ENCODE measurements at places on chromosomes 5 and 9. TPM values are rescaled to one million over a fixed set of nuclear protein-coding genes. Genes with fewer than 3 reads are reported as not detected.
A peak's percentile ranks its signal among the peaks of the same experiment; 100 is the strongest.

Gene PCDHA8
- not detected for total RNA-seq

- no peak for DNase-seq
These were observed 202.1 kb downstream of the DEPDC1B start for GRCh38 chr5:60497706-60498500.

GRCh38 chr9:114696814-114697544 lies 15.0 kb upstream of the TEX48 start:
- peak; percentile 31 for DNase-seq

GRCh38 chr9:94507531-94508258 lies 47.2 kb upstream of the PCAT7 start:
- no peak for DNase-seq

Gene FBP2
- not detected for total RNA-seq

- no peak for DNase-seq
These were observed 43.5 kb downstream of the NAA35 start for GRCh38 chr9:85984457-85984856.

- DNase-seq = no peak
These were observed 161.1 kb upstream of the TBCA start for GRCh38 chr5:77937015-77937908.

- DNase-seq = no peak
These were observed 19.9 kb downstream of the P4HA2 start for GRCh38 chr5:132207778-132208177.

DNA sequence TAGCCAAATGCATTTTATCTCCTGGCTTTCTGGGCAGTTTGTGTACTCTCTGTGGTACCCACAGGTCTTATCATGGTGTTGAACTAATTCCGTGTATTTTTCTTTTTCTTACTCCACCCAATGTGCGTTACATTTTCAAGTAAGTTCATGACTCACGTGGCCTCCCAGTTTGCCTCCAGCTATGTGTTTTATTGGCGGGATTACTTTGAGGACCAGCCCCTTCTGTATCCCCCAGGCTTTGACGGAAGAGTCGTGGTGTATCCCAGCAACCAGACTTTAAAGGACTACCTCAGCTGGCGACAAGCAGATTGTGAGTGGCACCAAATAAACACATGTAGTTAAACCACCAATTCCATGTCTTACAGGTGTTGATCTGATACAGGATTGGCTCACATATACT lies 3.2 kb downstream of the THG1L start:
- DNase-seq = no peak

Gene IL9
- total RNA-seq = not detected

DNA sequence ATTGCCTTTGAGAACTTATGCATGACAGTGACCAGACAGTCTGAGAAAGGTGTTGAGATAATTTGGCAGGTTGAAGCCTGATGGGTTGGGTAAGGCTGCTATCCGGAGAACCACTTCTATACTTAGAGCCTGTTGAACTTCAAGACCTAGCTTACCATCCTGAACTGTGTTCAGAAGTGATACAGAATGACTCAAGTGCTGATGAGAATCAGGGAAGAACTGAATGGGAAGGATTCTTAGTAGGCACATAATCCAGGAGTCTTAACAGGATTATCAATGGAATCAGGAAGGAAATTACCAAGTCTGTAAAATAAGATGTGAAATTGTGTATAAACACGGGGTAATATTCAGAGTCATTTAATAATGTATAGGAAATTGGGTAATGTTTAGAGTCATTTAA lies 9.0 kb upstream of the PAPPA start:
- DNase-seq = no peak

Gene ZNF366
- not detected for total RNA-seq

Gene SLCO6A1
- total RNA-seq = not detected

Gene FAM200C
- 17.9 TPM for total RNA-seq

DNA sequence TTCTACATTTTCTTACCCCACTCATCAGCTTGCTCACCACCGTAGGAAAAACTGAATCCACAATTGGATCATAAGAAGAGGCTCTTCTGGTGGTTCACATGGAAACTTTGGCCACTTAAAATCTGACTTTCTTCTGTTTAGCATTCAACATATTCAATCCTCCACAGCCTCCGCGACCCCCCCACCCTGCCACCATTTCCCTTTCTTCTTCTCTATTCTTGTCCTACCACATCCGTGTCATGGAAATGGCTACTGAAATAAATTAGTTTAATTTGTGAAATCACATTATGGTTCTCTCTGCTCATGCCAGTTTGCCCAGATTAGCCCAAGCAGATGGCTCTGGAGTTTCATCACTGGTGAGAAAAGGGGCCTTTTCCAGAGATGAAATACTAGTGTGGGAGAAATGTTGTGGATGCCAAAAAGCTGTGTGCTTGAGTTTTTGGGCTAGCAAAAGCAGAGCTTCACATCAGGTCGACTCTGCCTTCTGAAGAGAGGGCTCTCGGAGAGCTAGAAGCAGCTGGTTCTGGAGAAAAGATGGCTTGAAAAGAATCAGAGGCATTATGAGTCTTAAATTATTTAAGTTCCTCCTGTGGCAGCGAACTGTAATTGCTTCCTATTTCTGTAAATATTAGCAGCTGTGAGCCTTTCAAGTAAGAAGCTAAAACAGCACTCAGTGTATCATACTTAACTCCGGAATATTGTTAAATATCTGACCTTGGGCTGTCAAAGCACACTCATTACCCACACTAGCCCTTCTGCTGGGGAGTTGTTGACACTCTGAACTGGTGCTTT lies 107.1 kb downstream of the MAT2B start:
- DNase-seq = no peak

Gene SEMA6A
- total RNA-seq = 1.5 TPM

Gene PRELID2
- total RNA-seq = 26.3 TPM

DNA sequence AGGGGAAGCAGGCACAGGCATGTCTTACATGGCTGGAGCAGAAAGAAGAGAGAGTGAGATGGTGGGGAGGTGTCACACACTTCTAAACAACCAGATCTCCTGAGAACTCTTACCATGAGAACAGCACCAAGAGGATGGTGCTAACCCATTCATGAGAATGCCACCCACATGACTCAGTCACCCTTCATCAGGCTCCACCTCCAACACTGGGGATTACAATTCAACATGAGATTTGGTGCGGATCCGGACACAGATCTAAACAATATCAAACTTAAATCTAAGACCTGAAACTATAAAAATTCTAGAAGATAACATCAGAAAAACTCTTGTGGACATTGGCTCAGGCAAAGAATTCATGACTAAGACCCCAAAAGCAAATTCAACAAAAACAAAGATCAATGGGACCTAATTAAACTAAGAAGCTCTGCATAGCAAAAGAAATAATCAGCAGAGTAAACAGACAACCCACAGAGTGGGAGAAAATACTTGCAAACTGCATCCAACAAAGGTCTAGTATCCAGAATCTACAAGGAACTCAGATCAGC lies 65.4 kb downstream of the SPATA31C2 start:
- DNase-seq = no peak

DNA sequence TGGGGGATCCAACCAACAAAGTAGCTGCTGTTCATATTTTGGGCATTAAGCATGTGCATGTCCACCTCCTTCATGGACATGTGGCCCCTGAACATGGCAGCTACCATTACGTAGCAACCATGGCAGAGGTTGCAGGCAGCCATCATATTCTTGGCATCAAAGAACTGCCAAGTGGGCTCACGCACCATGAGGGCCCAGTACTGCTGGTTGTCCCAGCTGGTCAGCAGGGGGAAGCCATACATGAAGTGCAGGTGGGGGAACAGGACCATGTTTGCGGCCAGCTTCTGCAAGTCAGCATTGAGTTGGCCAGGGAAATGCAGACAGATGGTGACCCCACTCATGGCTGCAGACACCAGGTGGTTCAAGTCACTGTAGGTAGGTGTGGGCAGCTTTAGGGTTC lies 9.5 kb downstream of the MTAP start:
- DNase-seq = no peak

DNA sequence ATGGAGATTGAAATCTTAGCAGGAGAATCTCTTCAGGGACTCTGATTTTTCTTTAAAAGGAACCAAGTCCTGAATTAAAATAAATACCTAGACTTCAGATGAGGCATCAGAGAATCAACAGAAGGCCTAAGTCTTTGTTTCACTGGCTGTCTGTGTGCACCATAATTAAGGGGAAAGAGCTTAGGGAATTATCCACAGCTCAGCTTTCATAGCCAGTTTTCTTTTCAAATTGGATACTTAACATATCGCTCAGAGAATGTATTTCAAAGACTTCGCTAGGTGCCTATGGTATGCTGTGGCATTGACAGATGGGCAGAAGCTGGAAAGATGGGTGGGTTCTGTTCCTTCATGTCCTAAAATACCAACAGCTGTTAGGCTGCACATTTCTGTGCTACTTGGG lies 325.8 kb downstream of the TMEM38B start:
- DNase-seq = no peak
